ENCODE measurements at places on chromosomes 12 and 14.

- DNase-seq = no peak
Measured at GRCh38 chr14:68157971-68158371, 338.4 kb downstream of the RAD51B start.

DNA sequence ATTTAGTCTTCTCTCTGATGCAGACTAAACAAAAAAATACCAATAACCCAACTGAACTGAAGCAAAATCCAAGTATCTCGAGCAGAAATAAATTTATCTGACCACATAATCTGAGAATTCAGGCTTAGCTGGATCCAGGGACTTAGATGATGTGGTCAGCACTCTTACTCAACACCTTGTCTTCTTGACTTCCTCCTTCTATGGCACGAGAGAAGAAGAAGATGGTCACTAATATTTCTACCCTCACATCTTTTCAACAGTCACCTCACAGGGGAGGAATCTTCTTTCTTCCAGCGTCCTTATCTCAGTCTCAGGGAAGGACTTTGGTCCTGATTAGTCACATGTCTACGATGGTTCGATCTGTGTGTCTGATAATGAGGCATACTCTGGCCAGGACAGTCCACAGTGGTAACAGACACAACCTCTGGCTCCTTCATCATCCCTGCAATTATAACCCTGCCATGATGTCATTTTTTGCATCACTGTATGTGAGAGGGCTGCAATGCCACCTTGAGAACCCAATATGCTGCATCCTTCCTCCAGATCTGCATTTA, 15.8 kb downstream of the RGS6 start:
- no peak for DNase-seq

DNA sequence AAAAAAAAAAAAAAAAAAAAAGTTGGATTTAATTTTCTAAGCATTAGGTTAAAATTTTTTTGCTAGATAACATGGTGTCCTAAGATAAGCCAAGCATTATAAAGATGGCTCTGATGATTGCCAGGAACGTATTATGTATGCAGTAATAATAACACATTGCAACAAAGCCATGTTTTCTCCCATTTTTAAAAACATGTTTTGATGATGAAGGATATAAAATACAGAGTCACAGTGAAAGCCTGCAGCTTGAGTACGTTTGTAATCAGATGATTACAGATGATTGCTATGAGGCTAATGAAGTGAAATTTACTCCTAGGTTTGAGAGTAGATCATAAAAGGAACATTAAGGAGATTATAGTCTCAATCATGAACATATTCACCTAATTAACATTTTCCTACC, 13.3 kb upstream of the WDR89 start:
- DNase-seq = no peak

GRCh38 chr14:86897224-86897623, 1095.8 kb downstream of the GALC start:
- no peak for DNase-seq

GRCh38 chr12:81815611-81816010, 56.5 kb upstream of the PPFIA2 start:
- DNase-seq = no peak

DNA sequence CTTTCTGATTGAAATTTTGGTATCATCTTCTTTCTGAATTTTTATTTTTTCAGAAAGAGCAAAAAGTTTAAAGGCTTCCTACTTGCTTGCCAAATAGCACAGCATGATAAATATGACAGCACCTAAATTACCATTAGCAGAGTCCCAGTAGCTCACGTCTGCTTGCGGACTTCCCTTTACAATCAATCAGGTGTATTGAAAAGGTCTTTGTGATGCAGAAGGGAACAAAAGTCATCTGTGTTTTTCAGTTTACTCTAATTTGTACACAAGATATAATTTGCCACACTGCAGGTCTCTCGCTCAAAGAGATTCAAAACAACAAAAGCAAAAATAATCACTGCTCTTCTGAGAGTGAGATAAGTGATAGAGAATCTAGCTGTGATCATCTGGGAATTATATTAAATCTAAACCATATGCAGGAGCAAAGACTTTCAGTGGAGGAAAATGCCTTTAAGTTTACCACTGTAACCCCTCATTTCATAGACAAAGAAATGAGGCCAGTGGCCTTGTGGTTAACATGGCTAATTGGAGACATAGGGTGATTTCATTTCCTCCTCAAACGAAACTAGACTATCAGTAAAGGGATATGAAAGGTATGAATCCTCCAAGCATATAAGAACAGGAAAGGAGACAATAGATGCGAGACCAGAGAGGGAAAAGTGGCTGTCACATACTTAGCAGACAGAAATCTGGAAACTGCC, 240.8 kb upstream of the TMPO start:
- no peak for DNase-seq

DNA sequence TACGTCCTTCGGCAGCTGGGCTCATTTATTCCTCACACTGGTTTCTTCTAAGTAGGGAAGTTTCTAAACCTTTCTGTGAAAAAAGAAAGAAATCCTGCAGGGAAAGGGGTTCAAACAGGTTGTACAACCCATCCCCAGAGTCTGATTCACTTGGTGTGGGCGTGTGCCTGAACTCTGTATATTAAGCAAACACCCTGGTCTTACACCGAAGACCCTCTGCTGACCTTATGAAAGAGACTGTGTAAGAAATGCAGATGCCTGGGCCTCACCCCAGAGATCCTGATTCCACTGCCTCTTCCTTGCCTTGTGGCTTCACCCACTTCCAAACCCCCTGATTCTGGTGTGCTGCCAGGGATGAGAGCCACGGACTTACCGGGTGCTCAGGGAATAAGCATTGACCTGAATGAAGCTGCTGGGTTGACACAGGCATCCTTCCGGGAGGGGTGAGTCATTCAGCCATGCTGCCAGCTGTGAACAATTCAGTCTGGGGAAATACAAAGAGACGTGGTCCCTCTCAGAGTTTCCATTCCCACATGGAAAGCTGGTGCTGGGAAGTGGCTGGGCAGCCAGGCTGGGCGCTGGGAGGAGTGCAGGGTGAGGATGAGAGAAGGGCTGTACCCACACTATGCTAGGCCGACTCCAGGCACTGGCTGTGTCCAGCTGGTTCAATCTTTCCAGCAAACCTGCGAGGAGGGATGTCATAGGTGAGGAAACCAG, 26.5 kb upstream of the ACTN1 start:
- no peak for DNase-seq

GRCh38 chr12:109461846-109462756, 15.0 kb downstream of the KCTD10 start:
- no peak for DNase-seq

- no peak for DNase-seq
Measured at GRCh38 chr12:70721216-70721615, 84.0 kb upstream of the PTPRB start.

DNA sequence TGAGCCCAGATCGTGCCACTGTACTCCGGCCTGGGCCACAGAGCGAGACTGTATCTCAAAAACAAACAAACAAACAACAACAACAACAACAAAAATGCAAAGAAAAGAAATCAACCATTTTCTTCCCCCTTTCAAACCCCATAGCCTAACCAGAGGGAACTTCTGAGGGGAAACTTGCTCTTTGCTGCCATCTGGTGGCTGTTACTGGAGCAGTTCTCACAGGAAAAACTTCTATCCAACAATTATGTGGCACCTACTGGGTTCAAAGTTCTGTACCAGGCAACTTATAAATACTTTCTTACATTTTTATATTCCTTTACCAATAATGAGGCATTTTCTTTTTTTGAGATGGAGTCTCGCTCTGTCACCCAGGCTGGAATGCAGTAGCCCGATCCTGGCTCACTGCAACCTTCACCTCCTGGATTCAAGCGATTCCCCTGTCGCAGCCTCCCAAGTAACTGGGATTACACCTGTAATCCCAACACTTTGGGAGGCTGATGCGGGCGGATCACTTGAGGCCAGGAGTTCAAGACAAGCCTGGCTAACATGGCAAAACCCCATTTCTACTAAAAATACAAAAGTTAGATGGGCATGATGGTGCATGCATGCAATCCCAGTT, 50.9 kb upstream of the BICDL1 start:
- DNase-seq = peak; percentile 45

- DNase-seq = no peak
Measured at GRCh38 chr12:30448038-30448437, 247.6 kb downstream of the IPO8 start.

GRCh38 chr12:132496710-132497109, 6.8 kb downstream of the FBRSL1 start:
- no peak for DNase-seq

DNA sequence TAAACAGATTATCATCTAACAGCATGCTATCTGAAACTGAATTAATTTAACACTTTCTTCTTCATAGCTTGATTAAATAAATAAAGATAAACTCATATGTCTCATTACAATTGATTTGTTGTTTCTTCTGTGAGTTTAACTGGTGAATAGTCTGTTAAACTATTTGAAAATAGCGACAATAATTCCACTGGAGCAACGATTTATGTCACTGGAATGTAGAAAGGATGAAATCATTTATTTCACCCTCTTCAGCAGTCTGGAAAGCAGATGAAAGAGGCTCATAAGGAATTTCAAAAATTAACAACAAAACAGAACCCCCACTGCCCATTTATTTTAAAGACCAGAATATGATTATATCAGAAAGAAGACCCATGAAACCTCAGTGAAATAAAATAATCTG, 1165.1 kb upstream of the USP15 start:
- no peak for DNase-seq

GRCh38 chr12:14171106-14171505, 189.7 kb upstream of the GRIN2B start:
- DNase-seq = no peak

DNA sequence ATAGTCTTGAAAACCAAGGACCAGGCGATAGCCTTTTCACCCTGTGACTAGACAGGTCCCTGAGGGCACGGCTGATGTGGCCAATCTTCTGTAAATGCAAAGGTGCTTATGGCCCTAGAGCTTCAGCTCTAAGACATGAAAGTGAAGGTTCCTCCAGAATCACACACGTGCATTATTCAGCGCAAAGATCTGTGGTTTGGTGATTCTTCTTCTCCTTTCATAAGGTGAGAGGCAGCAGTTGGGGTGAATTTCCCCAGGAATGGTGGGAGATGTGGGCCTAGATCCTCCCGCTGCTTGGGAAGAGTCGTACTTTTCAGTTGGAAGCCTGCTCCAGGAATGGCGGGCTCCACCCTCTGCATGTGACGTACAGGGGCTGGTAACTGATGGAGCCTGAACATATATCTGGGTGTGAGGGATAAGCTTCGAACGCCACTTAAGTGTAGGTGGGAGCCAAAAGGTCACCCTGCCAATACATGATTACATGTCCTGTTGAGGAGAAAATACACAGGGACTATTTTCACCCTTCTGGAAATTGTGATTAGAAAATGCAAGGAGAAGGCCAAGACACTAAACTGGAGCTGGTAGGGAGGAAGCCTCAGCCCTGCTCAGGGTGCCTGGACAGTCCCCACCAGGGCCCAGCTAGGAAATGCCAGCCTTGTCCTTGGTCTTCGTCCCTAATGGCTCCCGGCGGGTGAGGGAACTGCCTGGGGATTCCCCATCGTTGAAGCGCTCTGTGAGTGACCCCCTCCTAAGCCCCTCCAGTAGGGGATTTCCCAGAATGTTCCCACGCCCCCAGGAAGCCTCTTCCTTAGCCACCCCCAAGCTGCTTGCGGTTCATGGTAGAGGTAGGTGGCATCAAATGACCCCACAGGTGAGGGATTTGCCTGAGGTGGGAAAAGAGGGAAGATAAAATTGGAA, 17.6 kb downstream of the BATF start:
- DNase-seq = no peak

DNA sequence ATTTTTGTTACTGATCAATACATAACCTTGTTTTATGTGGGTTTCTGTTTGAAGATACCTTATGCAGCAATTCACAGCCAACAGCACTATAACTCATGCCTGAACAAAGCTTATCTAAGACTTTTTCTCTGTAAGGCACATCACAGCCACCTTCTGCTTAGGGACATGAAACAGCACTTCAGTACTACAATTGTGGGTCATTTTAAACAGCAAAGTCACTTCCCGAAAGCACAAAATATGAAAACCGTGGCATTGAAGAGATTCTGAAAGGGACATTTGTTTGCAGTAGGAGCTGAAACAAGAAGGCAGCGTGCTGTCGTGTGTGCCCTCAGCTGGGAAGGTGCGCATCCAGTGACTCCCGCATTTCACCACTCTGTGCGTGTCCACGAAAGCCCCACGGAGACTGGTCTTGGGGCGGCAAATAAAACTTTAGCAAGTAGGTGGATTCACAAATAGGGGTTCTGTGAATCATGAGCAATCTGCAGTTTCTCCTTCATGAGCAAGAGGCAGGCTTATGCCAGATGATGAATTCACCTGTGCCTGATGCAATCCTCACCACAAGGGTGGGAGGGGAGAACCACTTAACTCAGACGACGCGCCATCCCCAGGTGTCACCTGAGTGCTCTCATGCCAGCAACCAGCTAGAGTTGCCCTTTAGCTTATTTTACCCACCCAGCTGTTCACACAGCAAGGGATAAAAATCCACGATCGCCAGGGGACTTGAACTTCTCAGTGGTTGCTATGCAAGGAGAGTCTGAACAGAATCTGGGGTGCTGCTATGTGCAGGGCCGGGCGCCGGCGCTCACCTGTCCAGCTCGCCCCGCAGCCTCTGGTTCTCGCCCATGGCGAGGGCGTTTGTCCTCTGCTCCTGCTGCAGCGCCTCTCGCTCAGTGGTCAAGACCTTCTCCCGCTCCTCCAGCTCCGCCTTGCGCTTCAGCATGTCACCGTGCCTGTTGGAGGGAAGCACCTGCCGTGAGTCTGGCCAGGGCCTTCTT, 54.9 kb upstream of the GPR68 start:
- DNase-seq = no peak

GRCh38 chr12:4736091-4736490, 15.9 kb downstream of the GALNT8 start:
- no peak for DNase-seq
